Epithelial cell of proximal tubule (primary cell): ENCODE measurements at places on chromosomes 1 and 21.

GRCh38 chr1:154998818-154999570 is 3.6 kb upstream of the ZBTB7B start:
- no peak for DNase-seq

DNA sequence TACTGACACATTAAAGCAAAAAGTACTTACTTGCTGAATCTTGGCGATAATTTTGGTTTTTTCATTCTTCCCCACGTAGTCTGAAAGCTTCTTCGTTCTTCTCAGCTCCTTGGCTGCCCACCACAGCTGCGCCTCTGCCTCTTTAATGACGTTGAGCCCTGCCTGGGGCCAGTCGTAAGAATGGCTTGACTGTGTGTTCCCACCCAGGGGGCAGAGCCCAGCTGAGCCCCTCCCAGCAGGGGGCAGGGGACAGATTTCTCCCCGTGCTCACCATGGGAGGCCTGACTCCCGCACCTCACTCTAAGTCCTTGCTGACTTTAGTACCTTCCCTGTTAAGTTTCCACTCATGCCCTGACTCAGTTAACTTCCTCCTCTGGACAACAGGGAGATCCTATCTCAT is 9.0 kb downstream of the CFAP298 start:
- DNase-seq, result no peak

- no peak for DNase-seq
Measured at GRCh38 chr1:115840605-115841460, at the start of gene NHLH2. NHLH2 (minus strand) TSS chr1:115841126; CDS start chr1:115838372, 2,754 bp downstream.

DNA sequence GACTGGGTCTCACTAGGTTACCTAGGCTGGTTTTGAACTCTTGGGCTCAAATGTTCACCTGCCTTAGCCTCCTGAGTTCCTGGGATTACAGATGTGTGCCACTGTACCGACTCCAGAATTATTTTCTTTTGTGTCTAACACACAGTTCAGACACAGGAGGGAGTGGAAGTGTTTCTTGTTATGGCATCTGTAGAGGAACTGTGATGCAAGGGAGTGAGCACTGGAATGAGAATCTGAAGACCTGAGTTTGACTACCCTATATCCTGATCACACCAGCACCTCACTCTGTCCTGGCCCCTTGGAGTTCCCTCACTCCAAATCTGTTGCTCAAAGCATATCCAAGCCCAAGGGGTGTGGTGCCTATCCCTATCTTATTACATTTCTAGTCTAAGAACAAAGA is 15.2 kb downstream of the OPTC start:
- no peak for DNase-seq

DNA sequence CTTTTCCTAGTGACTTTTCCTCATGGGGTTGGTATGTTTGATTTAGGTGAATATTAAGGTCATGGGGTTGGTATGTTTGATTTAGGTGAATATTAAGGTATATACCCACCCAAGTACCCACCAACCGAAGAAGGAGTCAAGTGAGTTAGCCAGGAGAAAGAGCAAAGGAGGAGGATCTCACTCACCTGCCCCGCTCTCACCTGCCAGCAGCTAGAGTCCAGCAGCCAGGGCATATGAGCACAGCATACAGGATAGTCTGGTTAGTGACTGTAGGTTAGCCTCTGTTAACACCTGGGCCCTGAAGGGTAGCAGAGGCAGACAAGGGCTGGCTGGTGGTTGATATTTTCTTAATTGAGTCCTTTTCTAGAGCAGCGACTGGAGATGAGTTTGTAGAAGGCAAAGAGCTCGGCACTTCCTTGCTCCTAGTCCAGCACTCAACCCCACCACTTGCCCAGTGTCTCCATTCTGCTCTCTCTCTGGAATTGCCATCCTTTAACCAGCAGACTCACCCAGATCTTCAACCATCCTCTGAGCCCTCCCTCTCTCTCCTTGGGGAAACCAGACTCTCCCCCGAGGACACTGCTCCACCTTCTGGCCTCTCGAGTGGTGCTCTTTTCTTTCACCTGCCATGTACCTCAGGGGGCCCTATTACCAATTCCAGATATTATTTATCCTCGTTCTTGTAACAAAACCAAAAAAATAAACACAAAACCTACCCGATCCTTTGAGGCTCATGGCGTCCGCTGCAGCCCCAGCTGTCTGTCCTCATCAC is 16.3 kb upstream of the DESI2 start:
- DNase-seq, result no peak

- DNase-seq, result no peak
Measured at GRCh38 chr1:190376044-190376443, 101.6 kb downstream of the BRINP3 start.

DNA sequence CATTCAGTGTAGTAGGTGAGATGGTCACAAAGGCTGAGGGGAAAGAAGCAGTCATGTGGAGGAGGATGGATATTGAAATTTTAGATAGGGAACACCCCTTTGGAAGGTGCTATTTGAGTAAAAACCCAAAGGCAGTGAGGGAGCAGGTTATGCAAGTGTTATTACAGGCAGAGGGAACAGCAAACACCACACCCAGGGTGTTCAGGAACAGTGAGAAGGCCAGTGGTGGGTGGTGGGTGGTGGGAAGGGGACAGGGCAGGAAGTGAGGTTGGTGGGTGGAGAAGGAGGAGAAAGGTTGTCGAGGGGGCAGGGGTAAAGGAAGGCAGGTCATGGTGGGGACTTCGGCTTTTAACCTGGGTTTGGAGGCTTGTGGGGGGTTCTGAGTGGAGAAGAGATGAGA is 39.2 kb upstream of the SCMH1 start:
- DNase-seq, result no peak

DNA sequence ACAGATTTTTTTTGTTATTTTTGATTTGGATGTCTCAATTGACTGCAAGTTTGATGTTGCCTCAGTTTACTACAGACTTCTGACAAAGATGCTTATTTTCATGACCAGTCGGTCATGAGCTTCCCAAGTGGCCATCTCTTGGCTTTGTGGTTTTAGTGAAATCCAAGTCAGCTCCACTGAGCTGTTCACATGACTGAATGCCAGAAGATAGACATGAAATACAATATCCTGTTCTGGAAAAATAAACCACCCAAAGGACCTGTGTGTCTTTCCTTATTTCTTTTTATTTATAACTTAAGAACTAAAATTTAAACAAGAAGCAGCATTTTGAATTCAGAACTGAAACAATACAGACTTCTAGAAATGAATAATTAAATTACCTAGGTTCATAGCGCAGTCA is 89.3 kb downstream of the HMCN1 start:
- no peak for DNase-seq

GRCh38 chr1:154857441-154858215 is 12.5 kb downstream of the KCNN3 start:
- no peak for DNase-seq

DNA sequence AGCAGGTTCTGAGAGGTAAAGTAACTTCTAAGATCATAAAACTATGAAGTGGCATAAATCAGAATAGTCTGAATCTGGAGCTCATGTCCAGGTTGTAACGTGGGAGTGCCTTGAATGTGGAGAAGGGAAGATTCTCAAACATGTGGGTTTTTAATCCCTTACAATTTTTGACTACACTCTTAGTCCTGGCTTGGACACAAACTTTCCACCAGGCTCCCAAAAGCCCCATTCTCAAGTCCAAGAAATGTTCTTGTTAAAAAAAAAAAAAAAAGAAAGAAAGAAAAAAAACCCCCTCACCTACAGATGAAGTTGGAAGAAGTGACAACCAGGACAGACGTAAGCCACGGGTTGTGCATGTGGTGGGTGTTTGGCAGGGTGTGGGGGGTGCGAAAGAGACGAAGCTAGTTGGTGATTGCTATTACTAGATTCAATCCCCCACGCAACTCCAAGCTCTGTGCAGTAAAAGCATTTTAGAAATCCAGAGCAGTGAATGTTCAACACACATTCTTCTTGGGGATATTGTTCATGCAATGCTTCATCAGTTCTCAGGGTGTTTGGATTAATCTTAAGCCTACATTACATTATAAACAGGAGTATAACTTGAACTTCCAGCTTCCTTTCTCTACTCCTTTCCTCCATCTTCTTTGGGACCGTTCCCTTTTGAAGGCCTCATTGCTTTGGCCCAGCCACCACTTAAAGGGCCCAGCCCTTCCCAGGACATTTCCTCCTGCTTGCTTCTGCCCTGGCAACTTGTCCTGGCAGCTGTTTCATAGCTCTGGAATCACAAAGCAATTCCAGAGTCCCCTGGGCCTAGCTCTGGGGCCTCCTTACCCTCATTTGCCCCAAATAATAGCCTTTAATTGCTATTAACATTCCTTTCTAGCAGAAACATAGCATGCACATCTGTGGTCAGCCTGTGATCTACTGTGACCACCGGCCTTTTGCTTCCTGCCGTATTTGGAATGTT is 41.8 kb downstream of the PHC2 start:
- DNase-seq, result no peak

GRCh38 chr1:117636637-117637425 is 31.0 kb downstream of the TENT5C start:
- DNase-seq, result no peak

DNA sequence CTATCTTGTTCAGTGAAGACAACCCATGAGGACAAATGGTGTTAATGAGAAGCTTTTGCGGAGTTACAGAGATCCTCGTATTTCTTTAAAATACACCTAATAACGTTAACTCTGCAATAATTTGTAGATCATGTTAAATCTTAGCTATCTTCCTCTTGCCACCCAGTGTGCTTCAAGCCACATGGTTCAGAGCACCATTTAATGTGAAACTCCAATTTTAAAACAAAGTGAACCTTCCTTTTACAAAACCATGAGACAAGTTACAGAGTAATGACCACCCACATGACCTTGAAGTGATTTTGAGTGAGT is 1.7 kb upstream of the KCNE2 start:
- no peak for DNase-seq

- DNase-seq, result peak; percentile 74
Measured at GRCh38 chr1:245045087-245045881, 109.5 kb upstream of the KIF26B start.

DNA sequence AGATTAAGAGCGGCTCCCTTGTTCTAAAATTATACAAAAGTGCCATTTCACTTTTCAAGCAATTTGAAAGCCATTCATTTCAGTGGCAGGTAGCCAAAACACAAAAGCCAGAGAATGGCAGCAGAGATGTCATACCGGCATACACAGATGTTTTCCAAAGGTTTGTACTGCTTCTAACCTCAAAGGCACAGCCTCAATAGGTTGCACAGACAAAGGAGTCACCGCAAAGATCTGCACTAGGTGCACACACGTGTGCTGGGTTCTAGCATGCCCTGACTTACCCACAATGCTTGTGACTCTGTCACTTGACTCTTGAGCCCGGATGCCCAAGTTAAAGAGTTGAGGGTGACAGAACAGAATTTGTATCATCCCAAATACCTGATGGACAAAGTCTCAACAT is 448.9 kb upstream of the ADGRL2 start:
- DNase-seq, result no peak

GRCh38 chr1:67647814-67648358 is 37.1 kb upstream of the GADD45A start:
- DNase-seq, result no peak
